Caki2 (cell line): ENCODE measurements at places on chromosomes 7 and 10.

DNA sequence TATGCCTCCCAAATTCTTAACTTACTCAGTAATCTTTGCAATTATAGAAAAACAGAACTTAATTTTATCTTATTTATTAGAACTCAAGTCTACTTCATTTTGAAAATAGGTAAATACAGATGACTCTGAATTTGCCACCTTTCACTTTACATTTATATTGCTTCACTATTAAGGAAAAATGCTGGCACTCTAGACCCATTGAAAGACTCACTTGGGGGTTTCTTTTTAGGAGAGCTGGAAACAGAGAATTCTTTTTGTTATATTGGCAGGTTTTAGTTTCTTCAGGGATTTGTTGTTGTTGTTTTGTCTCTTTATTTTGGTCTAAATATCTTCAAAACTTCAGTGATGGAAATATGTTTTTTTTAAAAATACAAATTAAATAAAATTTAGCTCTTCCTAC is 111.1 kb downstream of the RUNDC3B start:
- DNase-seq, result no peak

DNA sequence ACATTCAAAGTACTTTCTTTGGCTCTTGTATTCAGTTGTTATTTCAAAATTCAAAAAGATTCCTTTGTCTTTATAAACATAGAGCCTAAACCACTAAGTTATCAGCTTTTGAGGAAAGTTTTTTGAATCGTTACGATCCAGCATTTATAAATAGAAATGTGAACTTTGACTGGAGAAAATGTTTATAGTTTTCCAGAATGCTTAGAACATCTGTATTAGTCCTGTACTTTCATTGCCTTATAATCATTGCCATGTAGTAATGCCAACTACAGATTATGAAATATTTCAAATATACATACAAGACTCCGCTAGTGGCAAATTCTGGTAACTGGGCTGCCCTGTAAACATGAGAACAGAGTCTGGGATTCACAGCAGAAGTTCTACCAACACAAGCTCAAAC is 191.3 kb upstream of the PRKCQ start:
- DNase-seq, result no peak

DNA sequence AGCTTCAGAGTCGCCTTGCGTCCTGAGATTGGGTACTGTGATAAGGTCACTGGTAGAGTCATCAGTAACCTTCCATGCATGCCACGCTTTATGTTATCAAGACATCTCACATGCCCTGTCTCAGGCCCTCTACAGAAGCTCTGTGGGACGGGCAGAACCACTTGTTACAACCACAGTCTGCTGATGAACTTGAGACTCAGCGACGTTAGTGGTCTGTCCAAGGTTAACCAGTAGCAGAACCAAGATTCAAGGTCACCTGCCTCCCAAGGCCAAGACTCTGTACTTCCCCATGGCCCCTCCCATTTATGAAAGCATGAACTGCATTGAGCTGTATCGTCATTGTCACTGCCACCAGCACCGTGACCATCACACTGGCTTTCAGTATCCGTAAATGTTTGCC is 15.0 kb downstream of the IQCE start:
- DNase-seq, result no peak

- DNase-seq, result no peak
Observed at GRCh38 chr10:45557275-45557905, 115.2 kb downstream of the ZFAND4 start.

GRCh38 chr7:21948364-21948763 is 2.7 kb upstream of the CDCA7L start:
- no peak for DNase-seq

DNA sequence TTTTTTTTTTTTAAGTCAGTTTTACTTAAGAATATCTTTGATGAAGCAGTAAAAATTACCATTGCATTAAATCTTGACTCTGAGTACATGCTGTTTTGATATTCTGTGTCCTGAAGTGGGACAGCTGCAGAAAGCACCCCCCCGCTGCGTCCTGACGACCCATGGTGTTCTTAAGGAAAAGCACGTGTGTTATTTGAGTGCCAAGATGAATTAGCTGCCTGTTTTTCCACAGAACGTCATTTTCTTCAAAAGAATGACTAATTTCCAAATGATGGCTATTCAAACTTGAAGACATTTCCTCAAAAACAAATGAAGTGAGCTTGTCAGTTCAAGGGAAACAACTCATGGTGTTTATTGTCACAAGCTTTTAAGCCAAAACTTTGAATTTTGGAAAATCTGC is 45.9 kb downstream of the CREM start:
- DNase-seq, result no peak

DNA sequence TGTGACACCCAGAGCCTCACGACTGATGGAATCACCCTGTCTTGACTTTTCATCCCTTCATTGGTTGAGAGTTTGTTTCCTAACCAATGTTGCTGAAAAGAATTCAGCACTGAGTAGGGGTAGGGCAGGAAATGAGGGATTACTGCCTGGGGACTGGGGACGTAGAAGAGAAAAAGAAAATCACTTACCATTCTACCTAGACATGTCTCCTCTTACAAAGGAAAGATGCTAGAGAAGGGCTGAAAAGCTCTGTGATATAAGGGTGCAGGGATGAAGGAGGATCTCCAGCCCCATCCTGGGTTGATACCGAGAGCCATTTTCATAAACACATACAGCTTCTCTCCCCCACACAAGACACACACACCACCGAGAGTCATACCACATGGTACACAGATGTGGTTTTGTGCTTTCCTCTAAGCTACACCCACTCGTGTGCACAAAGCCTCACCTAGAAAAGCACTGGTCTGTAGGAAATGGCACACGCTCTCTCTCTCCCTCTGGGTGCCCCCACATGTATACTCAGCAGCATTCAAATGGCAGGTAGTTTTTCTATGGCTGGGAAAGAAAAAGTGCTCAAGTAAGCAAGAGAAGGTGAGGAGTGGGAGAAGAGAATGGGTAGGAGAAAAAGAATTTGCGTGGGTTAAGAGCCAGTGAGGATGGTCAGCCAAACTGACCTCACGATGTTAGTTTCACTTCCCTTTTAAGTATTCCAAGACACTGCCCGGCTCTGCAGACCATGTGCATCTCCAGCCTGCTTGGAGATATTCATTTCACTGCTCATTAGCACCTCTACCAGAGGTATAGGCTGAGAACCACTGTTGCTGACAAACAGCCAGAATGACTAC is 85.8 kb downstream of the CALD1 start:
- no peak for DNase-seq

- DNase-seq, result peak; percentile 28
Observed at GRCh38 chr7:94395141-94396036, 694 bp downstream of the COL1A2 start.
